ENCODE measurements at places on chromosomes 11 and 22. TPM values are rescaled to one million over a fixed set of nuclear protein-coding genes. Genes with fewer than 3 reads are reported as not detected.
A peak's percentile ranks its signal among the peaks of the same experiment; 100 is the strongest.

C22orf31 gene
- total RNA-seq = not detected

UBE4A gene
- 43.9 TPM for total RNA-seq

PACSIN3 gene
- total RNA-seq = 1.3 TPM

GRCh38 chr22:40001800-40002577 lies 7.2 kb downstream of the FAM83F start:
- H3K4me1 ChIP-seq = no peaks in the 10 kb centered on the region
- no peak overlapping the region for H3K27ac ChIP-seq
- no peak overlapping the region for H3K4me3 ChIP-seq
- H3K27me3 ChIP-seq = no peaks in the 10 kb centered on the region
- no peak for DNase-seq

DNA sequence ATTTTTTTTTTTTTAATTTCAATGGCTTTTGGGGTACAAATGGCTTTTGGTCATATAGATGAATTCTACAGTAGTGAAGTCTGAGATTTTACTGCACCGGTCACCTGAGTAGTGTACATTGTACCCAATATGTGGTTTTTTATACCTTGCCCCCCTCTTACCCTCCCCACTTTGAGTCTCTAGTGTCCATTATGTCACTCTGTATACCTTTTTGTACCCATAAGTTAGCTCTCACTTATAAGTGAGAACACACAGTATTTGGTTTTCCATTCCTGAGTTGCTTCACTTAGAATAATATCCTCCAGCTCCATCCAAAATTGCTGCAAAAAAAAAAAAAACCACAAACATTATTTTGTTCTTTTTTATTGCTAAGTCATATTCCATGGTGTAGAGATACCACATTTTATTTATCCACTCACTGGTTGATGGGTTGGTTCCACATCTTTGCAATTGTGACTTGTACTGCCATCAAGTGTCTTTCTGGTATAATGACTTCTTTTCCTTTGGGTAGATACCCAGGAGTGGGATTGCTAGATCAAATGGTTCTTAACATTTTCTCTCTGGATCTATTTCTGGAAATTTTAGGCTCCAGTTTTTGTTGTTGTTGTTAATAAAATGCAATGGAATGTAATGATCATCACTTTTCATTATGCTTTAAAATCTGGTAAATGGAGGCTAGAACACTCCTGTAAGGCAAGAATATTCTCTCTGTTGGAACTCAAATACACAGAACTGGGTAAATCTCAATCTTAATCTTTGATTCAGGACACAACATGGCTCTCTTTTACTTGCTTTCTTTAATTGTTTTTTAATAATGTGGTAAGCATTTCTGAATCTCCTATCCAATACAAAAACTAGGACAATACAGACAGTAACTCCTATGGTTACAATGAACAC lies 10.3 kb downstream of the NEAT1 start:
- DNase-seq = peak; percentile 78
- H3K27ac ChIP-seq = peak overlapping the region; percentile 49
- H3K4me1 ChIP-seq = peaks cover 39% of the 10 kb centered on the region
- H3K4me3 ChIP-seq = no peak overlapping the region
- peaks cover 44% of the 10 kb centered on the region for H3K36me3 ChIP-seq

DNA sequence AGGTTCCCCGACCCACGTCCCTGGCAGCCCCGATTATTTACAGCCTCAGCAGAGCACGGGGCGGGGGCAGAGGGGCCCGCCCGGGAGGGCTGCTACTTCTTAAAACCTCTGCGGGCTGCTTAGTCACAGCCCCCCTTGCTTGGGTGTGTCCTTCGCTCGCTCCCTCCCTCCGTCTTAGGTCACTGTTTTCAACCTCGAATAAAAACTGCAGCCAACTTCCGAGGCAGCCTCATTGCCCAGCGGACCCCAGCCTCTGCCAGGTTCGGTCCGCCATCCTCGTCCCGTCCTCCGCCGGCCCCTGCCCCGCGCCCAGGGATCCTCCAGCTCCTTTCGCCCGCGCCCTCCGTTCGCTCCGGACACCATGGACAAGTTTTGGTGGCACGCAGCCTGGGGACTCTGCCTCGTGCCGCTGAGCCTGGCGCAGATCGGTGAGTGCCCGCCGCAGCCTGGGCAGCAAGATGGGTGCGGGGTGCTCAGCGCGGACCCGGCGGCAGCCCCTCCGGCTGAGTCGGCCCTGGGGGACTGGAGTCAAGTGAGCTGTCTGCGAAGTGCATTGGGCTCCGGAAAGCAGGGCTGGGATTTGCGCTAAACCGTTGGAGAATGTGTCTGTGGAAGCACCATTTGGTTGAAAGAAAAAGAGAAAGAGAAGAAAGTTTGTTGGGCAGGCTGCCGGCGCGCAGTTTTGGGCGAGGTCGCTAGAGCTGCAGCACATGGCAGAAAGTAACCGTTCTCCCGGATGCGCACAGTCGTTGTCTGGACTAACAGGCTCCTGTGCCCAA lies at the start of gene CD44:
Gene CD44 (plus strand): TSS at position 229 of the 779 bp plus-strand sequence. CDS start 133 bp downstream, at position 362.
- DNase-seq = peak; percentile 90
- no peaks in the 10 kb centered on the region for H3K27me3 ChIP-seq
- peaks cover 49% of the 10 kb centered on the region for H3K4me1 ChIP-seq
- H3K36me3 ChIP-seq = peaks cover 2% of the 10 kb centered on the region
- H3K4me3 ChIP-seq = peak within 1 kb of the TSS; percentile 90

GRCh38 chr11:367956-368413 lies 1.3 kb upstream of the B4GALNT4 start:
- H3K27ac ChIP-seq = no peak overlapping the region
- no peak for DNase-seq
- no peak overlapping the region for H3K4me3 ChIP-seq
- peaks cover 37% of the 10 kb centered on the region for H3K4me1 ChIP-seq

GRCh38 chr11:15146271-15147003 lies 31.7 kb downstream of the INSC start:
- DNase-seq = no peak
- H3K27ac ChIP-seq = no peak overlapping the region
- no peaks in the 10 kb centered on the region for H3K36me3 ChIP-seq
- H3K27me3 ChIP-seq = no peaks in the 10 kb centered on the region
- no peak overlapping the region for H3K4me3 ChIP-seq

DNA sequence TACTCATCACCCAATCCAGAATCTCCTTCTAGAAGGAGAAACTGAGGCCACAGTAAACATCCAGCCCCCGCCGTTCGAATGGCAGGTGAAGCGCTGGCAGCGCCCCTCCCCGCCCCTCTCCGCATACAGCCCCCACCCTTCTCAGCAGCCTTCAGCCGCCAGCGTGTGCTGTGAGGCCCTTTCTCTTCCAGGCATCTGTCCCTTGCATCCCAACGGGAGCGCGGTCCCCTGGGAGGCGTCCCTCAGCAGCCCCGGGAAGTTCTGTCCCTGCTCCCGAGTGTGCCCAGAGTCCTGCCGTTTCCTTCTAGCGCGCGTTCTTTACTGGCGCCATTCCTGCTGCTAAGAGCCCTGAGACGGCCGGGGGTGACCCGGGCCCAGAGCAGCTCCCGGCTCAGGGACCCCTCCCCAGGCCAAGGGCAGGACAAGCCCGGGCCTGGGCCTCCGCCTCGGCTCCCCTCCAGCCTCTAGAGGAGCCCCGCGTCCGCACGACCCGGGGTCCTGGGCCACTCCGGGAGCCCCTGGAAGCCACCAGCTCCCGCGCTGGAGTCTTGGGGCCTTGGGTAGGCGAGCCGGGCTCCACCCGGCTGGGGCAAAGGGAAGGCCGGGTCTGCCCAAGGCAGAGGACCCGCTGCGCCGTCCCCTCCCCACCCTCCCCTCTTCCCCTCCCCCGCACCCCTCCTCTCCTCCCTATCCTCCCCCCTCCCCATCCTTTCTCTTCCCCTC lies 450.4 kb downstream of the OPCML start:
- peaks cover 4% of the 10 kb centered on the region for H3K4me1 ChIP-seq
- no peak for DNase-seq
- no peaks in the 10 kb centered on the region for H3K36me3 ChIP-seq

- H3K27ac ChIP-seq = no peak overlapping the region
- H3K4me3 ChIP-seq = no peak overlapping the region
- no peaks in the 10 kb centered on the region for H3K27me3 ChIP-seq
- no peaks in the 10 kb centered on the region for H3K4me1 ChIP-seq
- DNase-seq = no peak
Observed at GRCh38 chr11:28420099-28420498, 311.9 kb downstream of the METTL15 start.

DNA sequence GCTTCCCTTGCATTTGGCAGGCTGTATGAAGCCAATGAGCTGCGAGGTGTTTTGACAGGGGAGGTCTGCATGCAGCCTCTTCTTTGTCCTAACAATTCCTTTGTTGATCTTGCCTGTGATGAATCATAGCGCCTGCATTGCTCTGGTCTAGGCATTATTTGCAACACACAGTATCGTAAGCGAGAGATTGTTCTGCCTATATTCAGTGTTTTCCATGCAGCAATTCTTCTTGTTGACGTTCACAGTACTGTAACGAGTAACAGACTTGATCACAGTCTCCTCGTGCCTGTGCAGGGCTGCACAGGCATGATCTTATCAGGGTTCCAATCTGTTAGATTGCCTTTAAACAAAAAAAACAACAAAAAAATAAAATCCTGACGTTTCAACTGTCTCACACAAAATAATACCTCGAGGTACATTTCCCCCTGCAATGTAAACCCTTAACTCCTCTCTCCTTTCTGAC lies 13.9 kb upstream of the ADSL start:
- no peaks in the 10 kb centered on the region for H3K27me3 ChIP-seq
- no peak for DNase-seq
- no peak overlapping the region for H3K4me3 ChIP-seq
- no peak overlapping the region for H3K27ac ChIP-seq
- H3K36me3 ChIP-seq = peaks cover 4% of the 10 kb centered on the region

Measured in natural killer cell (primary cell).